ENCODE measurements at places on chromosomes 1 and 21.

- no peak for DNase-seq
Observed at GRCh38 chr1:193310564-193310963, 124.2 kb upstream of the B3GALT2 start.

GRCh38 chr1:229310833-229311232, 32.0 kb downstream of the CCSAP start:
- DNase-seq, result no peak

- no peak for DNase-seq
Observed at GRCh38 chr1:234486858-234487840, 8.2 kb upstream of the TARBP1 start.

- DNase-seq, result no peak
Observed at GRCh38 chr1:206001476-206001888, 1.7 kb downstream of the RAB7B start.

DNA sequence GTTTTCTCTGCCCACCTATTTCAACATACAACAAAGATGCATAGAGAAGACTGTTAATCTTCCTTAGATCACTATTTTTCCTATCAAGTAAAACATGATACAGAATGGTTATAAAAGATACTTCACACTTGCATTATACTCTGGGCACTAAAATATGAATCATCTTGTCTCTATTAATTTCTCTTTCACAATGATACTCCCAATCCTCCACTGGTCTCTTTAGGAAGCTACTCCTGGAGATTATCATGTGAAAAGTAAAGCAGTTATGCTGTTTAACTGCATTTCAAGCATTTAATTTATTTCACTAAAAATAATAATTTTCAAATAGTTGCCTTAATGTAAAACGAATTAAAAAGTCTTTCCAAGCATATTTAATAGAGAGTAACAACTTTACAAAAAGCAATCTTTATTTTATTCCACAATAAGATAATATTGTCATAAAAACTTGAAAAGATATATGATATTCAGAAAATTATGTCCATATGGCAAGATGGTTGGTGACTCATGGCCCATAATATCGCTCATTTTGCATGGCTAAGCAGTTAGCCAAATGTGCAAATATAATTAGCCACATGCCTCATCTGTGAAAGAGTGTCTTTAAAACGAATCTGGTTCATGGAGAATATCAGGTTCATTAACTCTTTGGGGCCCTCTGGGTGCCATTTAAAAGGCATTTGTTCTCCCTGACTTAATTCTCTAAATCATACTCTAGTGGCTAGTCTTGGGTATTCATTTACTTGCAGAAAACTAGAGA, 1569.0 kb upstream of the B3GALT2 start:
- DNase-seq, result no peak

- peak; percentile 67 for DNase-seq
Observed at GRCh38 chr1:174519844-174520243, 72.1 kb downstream of the GPR52 start.

- no peak for DNase-seq
Observed at GRCh38 chr1:173353350-173353749, 123.8 kb upstream of the PRDX6 start.

DNA sequence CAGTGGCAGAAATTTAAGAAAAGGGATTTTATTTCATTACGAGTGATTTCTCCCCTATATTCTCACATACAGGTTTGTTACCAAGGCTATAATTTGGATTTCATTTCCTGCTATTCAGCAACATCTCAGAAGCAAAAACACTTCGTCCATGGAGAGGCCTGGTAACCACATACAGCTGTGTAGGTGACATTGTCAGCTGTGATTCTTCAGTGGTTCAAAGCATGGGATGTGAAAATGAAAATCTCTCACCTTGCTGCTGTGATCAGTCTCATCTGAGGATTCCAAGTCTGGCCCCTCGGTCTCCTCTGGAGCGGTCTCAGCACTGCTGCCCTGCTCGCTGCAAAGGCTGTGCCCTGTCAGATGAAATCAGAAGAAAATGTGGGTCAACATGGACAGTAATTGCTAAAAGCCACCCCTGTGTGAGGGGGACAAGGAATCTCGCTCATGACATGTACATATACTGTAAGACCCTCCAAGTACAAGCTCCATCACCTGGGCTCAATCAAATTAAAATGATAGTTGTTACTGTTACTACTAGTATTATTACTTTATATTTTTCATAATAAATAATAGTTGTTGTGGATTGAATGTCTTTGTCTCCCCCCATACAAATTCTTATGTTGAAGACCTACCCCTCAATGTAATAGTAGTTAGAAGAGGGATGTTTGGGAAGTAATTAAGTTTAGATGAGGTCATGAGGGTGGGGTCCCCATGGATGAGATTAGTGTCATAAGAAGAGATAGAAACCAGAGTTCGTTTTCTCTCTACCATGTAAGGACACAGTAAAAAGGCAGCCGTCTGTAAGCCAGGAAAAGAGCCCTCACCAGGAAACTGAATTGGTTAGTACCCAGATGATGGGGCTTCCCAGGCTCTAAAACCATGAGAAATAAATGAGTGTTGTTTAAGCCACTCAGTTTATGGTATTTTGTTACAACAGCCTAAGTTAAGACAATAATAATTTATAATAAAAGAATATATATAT, 126.7 kb upstream of the KRTAP19-8 start:
- DNase-seq, result no peak

DNA sequence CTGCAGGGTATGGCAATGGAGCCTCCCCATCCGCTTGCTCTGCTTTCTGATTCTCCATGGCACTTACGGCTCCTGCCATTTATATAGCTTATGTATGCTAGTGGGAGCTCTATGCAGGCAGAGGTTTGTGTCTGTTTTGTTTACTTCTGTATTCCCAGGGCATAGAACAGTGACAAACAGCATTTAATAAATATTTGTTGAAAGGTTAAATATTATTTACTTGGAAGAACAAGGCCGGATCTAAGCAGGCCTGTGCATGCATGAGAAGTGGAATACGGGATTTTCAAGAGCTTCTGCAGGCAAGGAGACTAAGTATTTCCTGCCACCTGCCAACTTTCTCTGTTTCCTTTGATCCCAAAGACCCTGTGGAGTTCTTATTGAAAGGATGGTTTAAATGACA, 90.7 kb downstream of the XCL2 start:
- no peak for DNase-seq

DNA sequence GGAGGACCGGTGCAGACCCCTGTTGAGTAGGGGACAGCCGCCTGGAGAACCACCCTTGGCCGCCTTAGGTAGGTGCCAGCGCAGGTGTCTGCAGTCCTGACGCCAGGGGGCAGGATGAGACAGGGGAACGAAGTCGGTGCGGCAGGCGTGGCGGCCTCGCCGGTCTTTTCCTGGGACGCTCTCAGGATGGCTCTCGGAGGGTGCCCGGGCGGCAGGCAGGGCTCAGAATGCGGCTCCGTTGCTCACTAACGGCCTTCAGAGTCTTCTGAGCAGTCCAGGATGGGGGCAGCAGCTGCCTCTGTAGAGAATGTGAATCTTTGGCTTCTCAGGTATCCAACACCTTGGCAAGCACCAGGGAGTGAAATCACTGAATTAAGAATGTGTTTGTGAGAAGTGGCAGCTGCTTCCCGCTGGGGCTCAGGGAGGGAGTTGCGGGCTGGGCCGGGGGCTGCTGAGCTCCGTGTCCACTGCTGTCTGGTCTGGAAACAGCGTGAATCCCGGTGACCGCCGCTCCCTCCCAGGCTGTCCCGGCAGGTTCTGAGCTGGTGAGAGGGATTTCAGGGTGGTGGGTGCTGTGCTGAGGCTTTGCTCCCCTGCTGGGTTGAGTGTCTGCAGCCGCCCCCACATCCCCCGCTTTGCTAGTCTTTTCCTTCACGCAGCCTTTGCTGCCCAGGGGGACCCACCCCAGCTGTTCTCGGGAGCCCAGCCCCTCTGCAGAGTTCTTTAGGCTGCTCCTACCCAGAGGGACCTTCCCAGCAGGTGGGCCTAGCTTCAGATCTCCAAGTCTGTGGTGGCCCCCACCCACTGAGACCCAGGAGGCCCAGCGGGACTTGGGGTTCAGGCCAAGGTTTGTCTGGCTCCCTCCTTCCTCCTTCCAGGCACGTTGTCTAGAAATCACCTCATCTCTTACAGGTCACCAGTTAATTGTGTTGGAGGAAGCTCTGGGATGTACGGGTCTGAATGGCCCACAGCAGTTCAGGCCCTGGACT, 11.1 kb upstream of the C1orf174 start:
- DNase-seq, result peak; percentile 77

GRCh38 chr1:43602990-43603389, 47.0 kb upstream of the KDM4A start:
- no peak for DNase-seq

DNA sequence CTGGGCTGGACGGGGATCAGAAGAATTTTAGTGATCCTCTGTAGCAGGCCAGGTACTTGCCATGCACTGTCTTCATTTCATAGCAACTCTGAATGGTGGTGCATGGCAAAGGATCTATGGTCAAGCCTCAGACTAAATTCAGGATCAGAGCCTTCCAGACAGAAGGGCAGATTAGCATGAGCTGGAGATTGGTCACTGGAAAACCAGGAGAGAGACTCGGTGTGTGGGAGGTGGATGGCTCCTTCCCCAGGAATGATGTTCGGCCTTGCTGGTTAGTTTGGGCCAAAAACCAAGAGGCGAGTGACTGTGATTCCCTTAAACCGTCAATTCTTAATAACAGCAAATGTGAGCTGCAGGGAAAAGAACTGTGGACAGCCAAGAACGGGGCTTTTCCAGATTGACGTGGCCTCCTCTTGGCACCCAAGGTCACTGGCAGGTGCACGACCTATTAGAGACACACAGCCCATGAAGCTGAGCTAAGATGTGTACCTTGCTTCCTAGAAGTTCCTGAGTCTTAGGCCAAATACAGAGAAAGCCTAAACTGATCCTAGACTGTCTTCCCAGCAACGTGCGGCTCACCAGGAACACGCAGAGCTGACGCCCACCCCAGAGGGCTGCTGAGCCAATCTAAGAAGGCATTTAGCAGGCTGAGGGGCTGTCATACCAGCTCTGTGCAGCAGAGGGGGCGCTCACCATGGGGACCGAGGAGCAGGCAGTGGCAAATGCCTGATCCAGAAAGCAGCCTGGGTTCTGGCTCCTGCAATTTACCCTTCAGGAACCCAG, 18.5 kb downstream of the ALDH4A1 start:
- peak; percentile 86 for DNase-seq

DNA sequence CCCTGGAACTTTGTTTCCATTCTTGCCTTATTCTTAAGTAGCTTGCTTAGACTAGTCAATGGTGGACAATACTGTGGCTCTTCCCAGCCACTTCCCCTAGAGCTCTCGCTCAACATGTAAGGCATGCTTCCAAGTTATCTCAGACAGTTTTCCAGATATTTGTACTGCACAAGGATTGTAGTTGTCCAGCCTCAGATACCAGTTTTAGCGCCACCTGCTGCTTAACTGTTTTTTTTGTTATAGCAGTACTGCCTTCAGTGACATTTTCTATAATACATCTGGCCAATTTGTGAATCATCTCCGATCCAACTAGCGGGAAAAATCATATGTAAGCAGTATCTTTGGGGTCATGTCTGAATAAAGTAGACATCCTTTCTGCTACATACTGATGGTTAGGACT, 346.7 kb upstream of the ADGRL4 start:
- no peak for DNase-seq

DNA sequence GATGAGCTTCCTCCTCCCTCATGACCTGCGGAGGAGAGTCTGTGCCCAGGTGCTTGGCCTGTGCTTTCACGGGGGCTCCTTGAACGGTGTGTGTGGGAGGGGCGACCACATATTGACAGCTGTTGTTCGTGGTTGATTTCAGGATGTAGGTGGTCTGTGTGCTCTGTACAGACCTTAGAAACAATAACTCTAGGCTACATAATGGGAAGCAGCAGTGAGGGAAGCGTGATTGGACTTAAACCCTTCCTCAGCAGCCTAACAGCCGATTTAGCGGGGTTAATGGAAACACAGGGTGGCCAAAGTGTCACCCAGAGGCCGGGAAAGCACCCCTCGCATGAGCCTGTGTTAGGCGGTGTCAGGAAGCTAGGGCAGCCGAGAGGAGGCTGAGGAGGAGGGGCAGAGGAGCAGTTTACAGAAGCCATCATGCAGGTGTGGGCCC, 56.0 kb downstream of the TBCE start:
- DNase-seq, result no peak

DNA sequence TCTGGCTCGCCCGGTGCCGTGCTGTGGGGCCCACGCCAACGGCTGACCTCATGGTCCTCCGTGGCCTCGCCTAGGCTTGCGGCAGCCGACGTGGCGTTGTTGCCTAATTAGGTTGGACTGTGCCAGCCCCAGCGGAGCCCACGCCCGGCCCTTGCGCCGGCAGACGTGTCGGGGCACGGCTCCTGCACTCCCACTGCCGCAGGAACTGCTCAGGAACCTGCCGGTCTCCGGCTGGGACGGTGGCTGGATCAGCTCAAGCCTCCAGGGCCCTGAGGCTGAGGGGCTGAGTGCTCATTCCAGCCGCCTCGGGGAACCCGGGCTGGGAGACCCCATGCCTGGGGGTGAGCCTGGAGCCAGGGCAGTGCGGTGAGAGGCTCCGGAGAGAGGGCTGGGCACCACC, 16.1 kb upstream of the PEX10 start:
- no peak for DNase-seq

DNA sequence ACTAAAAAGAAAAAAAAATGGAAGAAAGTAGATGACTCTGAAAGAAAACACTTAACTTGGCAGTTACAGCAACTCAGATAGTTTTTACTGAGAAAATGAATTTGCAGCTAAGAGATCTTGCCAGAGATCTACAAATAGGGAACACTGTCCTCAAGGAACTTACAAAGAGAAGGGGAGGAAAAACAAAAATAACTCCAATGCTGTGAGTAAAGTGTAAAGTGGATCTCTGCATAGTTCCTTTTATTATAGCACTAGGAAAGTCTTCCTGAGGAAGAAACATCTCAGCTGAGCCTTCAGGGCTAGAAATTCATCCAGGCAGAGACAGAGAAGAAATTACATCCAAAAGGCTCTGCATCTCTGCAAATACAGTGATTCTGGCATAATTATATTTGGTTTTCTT, 3.9 kb downstream of the CD1B start:
- DNase-seq, result no peak

- no peak for DNase-seq
Observed at GRCh38 chr1:108107658-108108057, 92.5 kb downstream of the SLC25A24 start.

Measured in left ventricle myocardium superior (tissue), 1 donor.